ENCODE measurements at places on chromosomes 13 and 19.

DNA sequence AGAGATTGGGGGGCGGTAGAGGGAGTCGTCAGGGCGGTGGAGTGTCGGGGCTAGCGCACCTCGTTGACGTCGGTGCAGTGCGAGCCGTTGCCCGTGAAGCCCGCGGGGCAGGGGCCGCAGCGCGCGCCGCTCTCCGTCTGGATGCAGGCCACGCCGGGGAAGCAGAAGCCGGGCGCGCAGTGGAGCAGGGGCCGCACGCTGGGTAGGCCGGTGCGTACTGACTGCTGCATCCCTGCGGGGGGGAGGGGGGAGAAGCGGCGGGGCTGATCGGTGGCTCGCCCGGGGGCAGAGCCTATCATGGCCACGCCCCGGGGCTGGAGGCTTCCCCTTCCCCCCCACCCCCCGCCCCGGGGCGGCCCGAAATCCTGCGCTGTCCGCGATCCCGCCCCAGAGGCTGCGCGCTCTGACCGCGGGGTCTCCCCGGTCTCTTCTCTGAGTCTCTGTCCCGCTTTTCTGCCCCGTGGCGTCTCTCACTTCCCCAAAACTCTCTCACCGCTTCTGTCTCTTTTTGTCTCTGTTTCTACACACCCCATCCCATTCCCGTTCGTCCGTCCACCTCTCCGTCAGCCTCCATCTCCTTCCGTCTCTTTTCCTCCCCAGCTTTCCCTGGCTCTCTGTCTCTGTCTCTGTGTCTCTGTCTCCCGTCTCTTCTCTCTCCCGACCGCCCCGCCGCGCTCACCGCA, 1.1 kb downstream of the COMP start:
- DNase-seq: peak; percentile 15

- no peak for DNase-seq
Measured at GRCh38 chr19:6062274-6062673, 48.0 kb downstream of the RFX2 start.

GRCh38 chr13:94886191-94886590, 173.8 kb upstream of the SOX21 start:
- DNase-seq: no peak

DNA sequence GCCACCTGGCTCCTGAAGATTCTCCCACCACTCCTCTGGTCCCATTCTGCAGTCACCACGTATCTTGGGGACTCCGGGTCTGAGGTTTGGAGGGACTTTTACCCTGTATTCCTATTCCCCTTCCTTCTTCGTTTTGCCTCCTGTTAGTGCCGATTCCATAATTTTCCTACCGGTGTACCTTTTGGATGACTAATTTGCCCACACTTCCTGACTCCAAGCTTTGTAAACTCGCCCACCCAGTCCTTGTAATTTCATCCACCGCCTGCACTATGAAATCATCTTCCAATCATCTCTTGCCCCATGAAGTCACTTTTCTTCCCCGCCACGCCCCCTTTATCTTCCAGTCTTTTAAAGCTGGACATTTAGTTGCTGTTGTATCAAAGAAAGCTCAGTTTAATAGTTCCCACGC, 572 bp downstream of the UCHL3 start:
- no peak for DNase-seq

DNA sequence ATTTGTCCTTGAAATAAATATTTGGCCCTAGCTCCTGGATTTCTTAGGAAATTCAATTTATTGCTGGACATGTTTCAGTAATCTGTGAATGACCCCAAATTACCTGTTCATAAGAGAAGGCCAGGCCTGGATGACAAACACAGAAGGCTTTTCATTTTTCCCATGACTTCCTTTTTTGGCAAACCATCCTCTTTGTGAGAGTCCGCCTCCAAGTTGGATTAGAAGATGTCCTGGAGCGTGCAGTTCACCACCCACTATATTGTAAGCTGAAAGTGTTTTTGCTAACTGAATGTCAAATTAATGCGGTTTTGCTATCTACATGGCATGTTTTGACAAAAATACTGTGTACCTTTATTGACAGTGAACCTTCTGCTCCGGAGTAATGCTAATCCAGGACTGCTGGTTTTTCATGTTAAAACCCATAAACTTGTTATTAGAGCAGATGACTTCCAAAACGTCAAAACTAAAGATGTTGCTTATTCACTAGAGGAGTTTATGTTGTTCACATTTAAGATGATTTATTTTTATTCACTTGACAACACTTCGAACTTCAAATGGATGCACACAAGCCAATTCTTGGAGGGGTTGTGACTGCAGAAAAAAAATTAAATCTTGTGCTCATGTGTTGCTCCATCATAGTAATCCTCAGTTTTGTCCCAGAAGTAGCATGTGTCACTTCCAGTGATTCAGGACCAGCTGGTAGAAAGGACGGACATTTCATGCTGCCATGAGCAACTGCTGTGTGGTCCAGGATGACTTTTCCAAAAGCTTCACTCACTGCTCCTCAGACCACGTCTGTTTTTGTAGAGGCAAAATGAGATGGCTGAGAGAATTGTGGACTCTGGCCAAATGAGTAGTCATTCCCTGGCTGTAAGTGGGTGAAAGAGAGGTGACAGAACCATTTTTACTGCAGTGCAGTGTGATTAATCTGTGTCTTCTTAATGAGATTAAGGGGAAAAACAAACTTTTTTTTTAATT, 71.0 kb downstream of the ITGBL1 start:
- no peak for DNase-seq

DNA sequence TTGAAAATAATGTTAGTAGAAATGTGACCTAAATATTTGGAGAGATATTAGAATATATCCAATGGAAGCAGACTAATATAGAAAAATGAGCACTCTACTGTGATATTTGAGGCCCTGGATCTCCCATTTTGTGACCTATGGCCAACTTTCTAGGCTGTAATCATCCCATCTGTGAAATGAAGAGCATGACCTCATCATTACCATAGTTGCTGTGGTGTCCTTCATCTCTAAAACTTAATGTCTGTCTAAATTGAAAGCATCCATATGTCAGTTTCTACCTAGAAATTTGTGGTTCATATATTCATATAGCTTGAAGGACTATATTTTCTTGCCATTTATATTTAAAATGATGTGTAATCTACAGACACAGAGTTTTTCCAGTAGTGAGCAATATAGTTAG, 41.6 kb downstream of the PAN3 start:
- no peak for DNase-seq

DNA sequence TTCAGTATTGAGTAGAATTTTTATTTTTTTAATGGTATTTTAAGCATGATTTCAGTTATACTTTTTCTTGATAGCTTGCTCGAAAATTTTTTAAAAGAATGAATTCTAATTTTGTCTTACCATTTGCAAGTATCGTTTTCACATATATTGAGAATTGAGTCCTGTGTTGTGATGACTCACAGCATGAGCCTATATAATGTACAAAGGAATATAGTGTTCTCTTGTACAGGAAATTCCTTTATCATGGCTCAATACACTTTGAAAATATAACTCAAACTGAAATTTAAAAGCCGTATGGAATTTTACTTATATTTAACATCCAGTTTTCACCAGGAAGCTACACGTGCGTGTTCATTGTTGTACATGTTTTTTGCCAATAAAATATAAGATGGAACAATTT, 161.1 kb upstream of the TMTC4 start:
- no peak for DNase-seq

- DNase-seq: no peak
Measured at GRCh38 chr13:105547851-105548250, 987.6 kb downstream of the EFNB2 start.

GRCh38 chr13:31909864-31910551, 121.6 kb upstream of the FRY start:
- no peak for DNase-seq

- DNase-seq: no peak
Measured at GRCh38 chr13:40313269-40314200, 352.9 kb downstream of the FOXO1 start.

- no peak for DNase-seq
Measured at GRCh38 chr13:100254002-100254401, 165.1 kb downstream of the PCCA start.

DNA sequence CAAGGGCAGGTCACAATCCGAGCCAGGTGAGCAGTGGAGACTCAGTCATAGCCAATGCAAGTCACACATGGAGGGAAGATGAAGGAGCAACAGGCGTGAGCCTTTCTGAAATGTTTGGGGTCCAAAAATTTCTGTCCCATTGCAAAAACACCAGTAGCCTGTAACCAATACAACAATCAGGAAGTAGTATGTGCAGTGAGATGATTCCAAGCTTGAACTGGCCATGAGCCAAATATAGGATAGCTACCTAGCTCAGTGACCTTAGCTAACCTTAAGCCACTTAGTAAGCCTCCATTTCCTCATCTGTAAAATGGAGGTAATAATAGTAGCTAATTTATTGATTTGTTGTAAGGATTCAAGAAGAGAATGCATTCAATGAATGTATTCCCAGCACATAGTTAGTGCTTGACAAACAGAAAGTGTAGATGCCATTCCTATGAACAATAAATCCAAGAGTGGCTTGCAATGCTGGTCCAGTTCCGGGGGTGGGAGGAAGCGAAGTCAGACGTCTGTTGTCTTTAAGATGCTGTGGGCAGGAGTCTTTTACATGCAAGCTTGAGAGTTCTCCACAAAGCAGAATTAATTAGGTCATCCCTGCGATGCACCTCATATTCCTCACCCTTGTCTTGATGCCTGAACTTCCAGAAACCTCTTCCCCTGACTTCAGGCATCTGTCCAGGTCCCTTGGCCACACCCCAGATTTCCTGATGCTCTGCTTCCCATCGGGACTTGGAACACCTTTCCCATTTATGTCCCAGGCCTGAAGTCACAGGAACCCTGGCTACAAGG, 195.7 kb upstream of the UBL3 start:
- no peak for DNase-seq

- DNase-seq: no peak
Measured at GRCh38 chr19:35793381-35794165, 18.2 kb downstream of the ARHGAP33 start.

- DNase-seq: no peak
Measured at GRCh38 chr19:48874303-48875135, 2.3 kb downstream of the PPP1R15A start.

- no peak for DNase-seq
Measured at GRCh38 chr19:29093553-29093908, 119.4 kb downstream of the UQCRFS1 start.

- no peak for DNase-seq
Measured at GRCh38 chr19:5470264-5470671, 15.1 kb downstream of the ZNRF4 start.
